WERI-Rb-1 (cell line): ENCODE measurements at places on chromosomes 2 and 18.

DNA sequence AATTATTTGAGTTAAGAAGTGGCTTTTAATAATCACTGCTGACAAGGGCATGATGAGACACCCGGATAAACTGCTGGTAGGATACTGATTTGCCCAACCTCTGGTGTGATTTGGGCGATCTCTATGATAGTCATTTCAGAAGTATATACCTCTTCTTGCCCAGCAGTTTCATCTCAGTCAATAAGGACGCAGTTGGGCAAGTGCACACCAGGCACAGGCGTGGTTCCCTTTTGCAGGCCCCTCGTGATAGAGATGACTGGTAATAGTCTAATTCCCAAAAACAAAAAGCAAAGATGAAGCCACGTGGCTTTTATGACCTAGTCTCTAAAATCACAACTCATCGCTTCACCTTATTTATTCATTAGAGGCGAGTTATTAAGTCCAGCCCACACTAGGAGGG is 246.4 kb downstream of the PRKCE start:
- no peak for DNase-seq

DNA sequence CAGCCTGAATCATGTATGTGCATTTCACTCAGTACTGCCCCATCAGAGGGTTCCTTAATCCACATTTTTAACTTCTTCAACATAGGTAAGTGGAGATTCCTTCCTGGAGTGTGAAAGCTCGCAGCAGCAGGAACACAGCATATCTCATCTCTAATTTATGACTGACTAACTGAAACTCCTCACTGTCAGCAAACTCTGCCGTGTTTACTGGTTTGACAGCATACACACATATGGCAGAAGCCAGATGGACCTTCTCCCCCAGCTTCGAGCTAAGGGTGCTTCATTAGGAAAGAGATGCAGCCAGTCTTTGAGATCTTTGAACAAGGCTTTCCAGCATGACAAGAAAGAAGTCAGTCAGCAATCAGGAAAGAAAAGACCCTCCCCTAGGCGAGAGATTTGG is 200.3 kb upstream of the ACVR2A start:
- DNase-seq = peak; percentile 27

GRCh38 chr2:110770959-110771431 is 38.6 kb downstream of the ACOXL start:
- DNase-seq = no peak

DNA sequence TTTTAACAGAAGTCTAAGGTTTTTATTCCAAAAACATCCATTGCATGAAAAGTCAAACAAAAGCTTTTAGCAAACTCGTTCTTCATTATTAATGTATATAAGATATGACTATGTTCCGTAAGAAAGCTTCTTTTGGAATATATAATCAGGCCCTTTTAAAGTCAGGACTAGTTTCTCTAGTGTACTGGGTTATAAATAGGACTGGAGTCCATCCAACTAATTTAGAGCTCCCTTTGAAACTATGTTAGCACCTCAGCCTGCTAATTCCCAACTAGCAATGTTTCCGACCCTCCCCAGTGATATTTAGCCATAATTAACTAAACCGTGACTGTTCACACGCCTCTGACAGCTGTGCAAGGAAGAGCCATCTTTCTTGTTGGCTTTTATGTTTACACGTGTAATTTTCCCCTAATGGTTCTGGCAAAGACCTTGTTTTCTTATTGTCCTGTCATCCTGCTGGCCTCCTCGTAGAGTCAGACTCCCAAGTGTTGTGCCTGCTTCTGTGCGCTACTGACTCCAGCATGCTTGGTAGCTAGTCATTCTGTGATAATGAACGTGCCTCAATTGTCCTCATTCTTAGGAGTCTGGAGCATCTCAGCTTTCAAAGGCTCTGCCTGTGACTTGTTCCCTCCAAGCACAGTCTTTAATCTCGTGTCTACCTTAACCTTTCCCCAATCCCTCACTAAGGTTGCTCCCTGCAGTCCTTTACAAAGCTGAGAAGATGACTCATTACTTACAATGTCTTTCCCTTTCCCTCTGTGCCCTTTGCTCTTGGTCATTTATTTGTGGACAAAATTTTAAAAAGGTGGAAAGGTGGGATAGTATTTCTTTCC is 172.2 kb upstream of the RASGRP3 start:
- no peak for DNase-seq

GRCh38 chr18:5998907-5999306 is 103.6 kb upstream of the TMEM200C start:
- no peak for DNase-seq

DNA sequence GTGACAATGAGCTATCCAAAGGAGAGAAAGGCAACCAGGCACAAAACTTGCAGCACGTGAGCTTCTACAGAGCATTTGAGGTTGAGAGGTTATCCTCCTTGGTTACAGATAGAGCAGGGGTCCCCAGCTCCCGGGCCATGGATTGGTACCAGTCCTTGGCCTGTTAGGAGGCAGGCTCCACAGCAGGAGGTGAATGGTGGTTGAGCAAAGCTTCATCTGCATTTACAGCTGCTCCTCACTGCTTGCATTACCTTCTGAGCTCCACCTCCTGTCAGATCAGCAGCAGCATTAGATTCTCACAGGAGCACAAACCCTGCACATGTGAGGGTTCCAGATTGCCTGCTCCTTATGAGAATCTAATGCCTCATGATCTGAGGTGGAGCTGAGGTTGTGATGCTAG is 57.8 kb upstream of the ST8SIA3 start:
- DNase-seq = no peak

- DNase-seq = peak; percentile 35
Observed at GRCh38 chr2:233098618-233099017, 38.5 kb downstream of the INPP5D start.

- no peak for DNase-seq
Observed at GRCh38 chr2:11875481-11875880, 129.0 kb downstream of the LPIN1 start.

- no peak for DNase-seq
Observed at GRCh38 chr2:46387886-46388515, 90.8 kb downstream of the EPAS1 start.

GRCh38 chr2:128501006-128501690 is 182.5 kb upstream of the HS6ST1 start:
- DNase-seq = no peak

DNA sequence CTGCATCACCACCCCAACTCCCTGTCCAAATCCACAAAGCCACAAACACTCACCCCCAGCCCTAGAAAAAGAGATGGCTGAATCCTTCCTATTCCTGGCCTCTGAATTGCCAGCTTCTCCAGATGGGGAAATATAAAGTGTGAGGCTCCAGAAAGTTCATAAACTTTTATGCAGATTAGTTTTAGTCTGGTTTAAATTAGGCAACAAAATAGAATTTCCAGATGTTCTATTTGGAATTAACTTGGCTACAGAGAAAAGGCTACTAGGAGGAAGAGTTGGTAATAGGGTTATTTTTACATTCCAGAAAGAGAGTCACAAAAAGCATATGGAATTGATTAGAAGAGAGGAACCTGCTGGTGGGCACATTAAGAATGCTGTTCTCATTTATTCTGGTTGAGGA is 56.0 kb downstream of the EN1 start:
- no peak for DNase-seq

DNA sequence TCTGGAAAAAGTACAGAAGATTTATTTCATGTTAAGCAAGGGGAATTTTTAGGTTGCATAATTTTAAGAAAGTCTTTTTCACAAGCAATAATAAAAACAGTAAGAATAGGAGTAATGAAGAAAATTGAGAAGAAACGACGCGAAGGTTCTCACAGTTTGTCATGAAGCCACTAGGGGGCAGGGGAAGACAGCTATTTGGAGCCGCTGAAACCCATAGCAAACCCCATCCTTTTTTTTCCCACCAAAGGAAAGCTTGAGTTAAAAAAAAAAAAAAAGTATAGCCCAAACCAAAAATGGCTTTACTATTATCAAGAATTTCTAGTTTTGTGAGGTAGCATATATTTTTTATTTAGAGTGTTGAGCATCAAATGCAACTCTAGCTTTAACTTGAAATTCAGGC is 300.9 kb downstream of the PHLPP1 start:
- peak; percentile 51 for DNase-seq

GRCh38 chr2:3348767-3349166 is 28.9 kb downstream of the EIPR1 start:
- no peak for DNase-seq

GRCh38 chr18:111306-112014 is 46.9 kb upstream of the USP14 start:
- peak; percentile 85 for DNase-seq

DNA sequence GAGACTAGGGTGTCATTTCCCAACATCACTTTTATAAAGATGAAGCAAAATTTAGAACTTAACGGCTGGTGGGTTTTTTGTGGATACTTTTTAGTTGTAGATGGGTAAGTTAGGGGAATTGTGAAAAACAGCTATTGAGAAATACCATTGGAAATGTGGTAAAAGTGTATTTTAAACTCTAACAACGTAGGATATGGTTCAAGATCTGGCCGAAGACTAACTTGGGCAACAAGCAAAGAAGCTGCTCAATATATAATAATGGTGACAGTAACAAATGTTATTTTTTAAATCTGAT is 1.6 kb downstream of the DNAH7 start:
- DNase-seq = no peak

GRCh38 chr18:68713796-68714195 is 1.1 kb downstream of the TMX3 start:
- no peak for DNase-seq

- DNase-seq = no peak
Observed at GRCh38 chr2:37317746-37318145, 6.9 kb downstream of the PRKD3 start.

GRCh38 chr2:213290501-213290900 is 6.2 kb downstream of the SPAG16 start:
- DNase-seq = no peak

GRCh38 chr2:205484215-205484614 is 198.1 kb upstream of the NRP2 start:
- DNase-seq = no peak

- no peak for DNase-seq
Observed at GRCh38 chr2:226611944-226612318, 187.7 kb downstream of the IRS1 start.

DNA sequence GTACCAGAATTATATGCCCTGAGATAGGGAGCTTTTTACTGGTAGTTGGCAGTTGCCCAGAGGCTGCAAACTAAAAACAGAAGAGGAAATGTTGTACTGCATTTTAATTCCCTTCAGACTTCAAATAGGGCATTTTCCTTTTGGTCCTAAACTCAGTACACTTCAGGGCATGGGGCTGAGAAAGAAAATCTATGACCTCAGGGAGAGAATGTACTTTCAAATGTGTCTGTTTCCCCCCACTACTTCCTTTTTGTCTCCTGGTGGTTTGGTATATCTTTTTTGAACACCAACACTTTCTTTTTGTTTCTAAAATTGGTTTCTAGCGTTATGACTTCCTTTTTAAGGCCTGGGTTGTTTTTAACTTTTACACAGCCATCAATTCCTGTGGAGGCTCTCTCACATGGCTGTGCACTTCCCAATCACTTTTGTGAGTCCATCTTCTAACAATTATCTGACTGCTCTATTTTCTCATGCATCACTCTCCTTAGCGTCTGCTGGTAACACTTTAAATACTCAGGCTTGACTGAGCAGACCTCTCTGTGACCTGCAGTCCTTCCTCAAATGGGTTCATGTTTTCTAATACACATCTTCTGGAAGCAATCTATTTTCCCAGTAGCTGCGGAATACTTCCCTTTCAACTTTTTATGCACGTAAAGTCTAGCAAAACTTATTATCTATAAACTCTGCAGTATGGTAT is 596.0 kb downstream of the LRP1B start:
- no peak for DNase-seq

- peak; percentile 5 for DNase-seq
Observed at GRCh38 chr2:231931481-231931915, 5.3 kb upstream of the NPPC start.

DNA sequence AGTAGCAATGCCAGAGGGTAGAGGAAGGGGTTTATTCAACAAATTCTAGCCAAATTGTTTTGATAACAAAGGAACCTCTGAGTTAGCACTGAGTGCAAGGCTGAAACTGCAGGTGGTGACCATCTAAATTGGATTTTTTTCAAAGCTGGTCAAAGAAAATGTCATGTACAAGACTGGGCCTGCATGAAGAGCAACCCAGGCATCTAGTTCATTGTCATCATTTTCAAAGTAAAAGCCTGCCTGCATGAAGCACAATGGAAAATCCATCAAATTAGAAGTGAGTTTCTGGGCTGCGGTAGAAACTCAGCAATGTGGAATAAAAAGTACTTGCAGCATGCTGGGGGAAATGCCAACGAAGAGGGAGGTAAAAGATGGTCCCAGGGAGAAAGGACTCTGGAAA is 80.8 kb upstream of the PPP1CB start:
- DNase-seq = no peak

GRCh38 chr2:7324706-7325105 is 407.5 kb downstream of the RNF144A start:
- DNase-seq = no peak

DNA sequence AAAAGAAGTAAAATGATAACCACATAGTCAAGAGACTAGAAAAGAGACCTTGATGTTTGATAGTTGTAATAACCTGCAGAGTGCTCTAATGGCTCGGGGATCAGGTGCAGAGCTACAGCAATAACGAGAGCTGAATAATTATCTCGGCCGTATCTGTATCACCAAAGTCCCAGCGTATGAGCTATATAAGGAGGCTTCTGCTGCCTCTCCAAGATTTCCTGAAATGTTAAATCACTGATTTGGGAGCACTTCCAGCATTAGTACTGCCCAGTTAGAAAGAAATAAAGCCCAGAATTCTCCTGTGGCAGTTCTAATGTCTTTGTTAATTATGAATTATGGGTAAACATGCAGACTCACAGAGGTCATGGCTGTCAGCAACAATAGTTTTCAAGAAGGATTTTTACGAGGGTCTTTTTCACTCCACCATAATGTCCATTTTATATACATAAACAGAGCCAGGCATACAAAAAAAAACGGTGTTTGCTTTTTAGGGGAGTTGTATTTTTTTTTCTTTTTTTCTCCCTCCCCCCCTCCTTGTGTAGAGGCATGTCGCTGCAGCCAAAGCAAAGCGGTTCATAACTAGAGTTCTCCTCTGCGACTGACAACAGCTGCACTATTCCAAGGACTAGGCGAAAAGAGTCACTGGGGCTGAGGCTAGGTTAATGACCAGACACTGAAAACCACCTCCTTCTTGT is 168.3 kb upstream of the VRK2 start:
- no peak for DNase-seq

DNA sequence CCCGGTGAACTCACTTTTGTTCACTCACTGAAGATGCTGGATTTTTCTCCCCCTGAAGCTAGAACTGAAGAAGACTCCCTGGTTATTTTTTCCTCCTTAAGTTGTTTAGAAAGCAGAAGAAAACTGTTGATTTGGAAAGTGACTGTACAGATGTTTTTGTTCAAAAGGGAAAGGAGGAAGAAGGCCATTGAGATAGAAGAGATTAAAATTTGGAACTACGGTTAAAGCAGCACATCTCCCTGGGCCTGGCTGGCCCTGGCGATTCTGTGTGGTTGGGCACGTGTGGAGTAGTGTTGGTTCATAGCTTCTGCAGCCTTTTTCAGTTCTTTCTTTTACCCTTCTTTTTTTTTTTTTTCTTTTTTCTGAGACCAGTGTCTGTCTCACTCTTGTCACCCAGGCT is 109.2 kb downstream of the MAP4K4 start:
- no peak for DNase-seq

DNA sequence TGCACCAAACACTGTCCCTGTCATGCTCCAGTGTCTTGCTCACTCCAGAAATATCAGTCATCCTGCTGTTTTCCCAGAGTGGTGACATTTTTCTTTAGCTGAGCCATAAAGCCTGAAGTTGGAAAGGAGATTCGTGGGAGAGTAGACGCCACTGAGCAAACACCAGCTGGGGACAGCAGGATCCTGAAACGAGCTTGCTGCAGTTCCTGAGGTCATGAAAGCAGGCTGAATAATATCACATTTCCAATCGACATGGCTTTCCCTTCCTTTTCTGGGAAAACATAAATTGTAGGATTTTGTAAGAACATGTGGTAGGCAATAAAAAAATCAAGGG is 276.4 kb downstream of the CDCA7 start:
- no peak for DNase-seq

GRCh38 chr2:236970656-236971010 is 115.1 kb upstream of the COPS8 start:
- no peak for DNase-seq
